Uterus (tissue), 4 donors: ENCODE measurements at places on chromosomes 3 and 15.
A peak's percentile ranks its signal among the peaks of the same experiment; 100 is the strongest.

- H3K4me3 ChIP-seq, result no peak overlapping the region
- H3K27me3 ChIP-seq, result no peaks in the 10 kb centered on the region
- H3K36me3 ChIP-seq, result no peaks in the 10 kb centered on the region
- no peaks in the 10 kb centered on the region for H3K4me1 ChIP-seq
Measured at GRCh38 chr3:70224337-70224736, 88.1 kb downstream of the MDFIC2 start.

DNA sequence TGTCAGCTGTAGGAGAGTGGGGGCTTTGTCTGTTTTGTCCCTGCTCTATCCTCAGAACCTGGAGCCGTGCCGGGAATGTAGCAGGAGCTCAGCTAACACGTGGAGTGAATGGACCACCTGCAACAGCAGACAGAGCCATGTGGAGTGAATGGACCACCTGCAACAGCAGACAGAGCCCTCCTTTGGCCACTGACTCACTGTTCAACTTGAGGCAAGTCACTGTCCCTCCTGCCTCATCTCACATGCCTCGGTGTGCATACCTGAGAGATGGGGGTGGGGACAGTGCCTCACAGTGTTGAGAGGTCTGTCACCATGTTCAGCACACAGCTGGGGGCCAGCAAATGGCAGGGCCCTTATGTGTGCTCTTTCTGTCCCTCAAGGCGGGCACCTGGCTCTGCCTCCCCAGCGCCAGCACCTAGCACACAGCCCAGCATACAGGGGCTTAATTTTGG is 27.9 kb downstream of the FEM1B start:
- H3K27ac ChIP-seq, result peak overlapping the region; percentile 55
- no peaks in the 10 kb centered on the region for H3K36me3 ChIP-seq
- DNase-seq, result peak; percentile 12
- peaks cover 3% of the 10 kb centered on the region for H3K4me1 ChIP-seq

- DNase-seq, result no peak
- H3K27ac ChIP-seq, result peak overlapping the region; percentile 79
- no peaks in the 10 kb centered on the region for H3K27me3 ChIP-seq
- H3K36me3 ChIP-seq, result no peaks in the 10 kb centered on the region
- no peaks in the 10 kb centered on the region for H3K4me1 ChIP-seq
Measured at GRCh38 chr15:55319537-55320237, 665 bp downstream of the PIGB start.

DNA sequence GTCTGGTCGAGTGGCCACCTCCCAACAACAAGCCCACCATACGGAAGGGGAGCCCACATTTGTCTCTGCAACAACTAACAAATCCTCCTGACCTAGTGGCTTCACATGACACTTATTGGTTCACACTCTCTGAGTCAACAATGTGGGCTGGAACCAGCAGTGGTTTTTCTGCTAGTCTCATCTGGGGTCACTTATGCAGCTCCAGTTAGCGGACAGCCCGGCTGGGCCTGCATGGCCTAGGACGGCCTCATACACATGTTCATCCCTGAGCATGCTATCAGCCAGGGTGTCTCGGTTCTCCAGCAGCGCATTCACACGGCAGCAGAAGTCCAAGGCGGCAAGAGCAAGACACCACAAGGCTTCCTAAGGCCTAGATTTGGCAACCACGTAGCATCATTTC is 281.7 kb downstream of the XXYLT1 start:
- no peaks in the 10 kb centered on the region for H3K36me3 ChIP-seq
- H3K27ac ChIP-seq, result no peak overlapping the region
- no peaks in the 10 kb centered on the region for H3K4me1 ChIP-seq
- no peak for DNase-seq

DNA sequence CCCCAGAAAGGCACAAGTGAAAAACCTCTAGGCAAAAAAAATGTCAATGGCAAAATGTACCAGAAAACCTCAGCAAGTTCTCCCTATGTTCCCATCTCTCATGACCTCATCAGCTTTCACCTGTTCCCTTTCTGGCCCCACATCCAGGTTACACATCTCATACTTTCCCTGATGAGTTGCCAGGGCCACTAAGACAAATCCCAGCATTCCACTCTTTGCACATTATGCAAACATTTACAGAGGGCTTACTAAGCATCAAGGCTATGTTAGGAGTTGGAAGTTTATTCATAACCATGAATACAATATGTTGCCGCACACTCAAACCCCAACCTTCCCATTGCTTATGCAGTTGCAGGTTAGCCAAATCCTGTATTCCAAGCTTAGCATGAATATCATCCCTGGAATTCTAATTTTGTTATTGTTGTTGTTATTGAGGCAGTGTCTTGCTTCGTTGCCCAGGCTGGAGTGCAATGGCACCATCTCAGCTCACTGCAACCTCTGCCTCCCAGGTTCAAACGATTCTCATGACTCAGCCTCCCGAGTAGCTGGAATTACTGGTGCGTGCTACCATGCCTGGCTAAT is 129.3 kb upstream of the UBE2E2 start:
- no peaks in the 10 kb centered on the region for H3K27me3 ChIP-seq
- H3K27ac ChIP-seq, result no peak overlapping the region
- H3K4me1 ChIP-seq, result no peaks in the 10 kb centered on the region
- no peak for DNase-seq

GRCh38 chr15:70213794-70214193 is 116.1 kb upstream of the TLE3 start:
- no peaks in the 10 kb centered on the region for H3K4me1 ChIP-seq
- DNase-seq, result no peak
- H3K27ac ChIP-seq, result no peak overlapping the region
- no peak overlapping the region for H3K4me3 ChIP-seq
- H3K36me3 ChIP-seq, result no peaks in the 10 kb centered on the region

GRCh38 chr3:51637941-51638471 is 33.0 kb upstream of the TEX264 start:
- H3K36me3 ChIP-seq, result no peaks in the 10 kb centered on the region
- H3K4me1 ChIP-seq, result no peaks in the 10 kb centered on the region
- H3K4me3 ChIP-seq, result no peak overlapping the region
- no peak overlapping the region for H3K27ac ChIP-seq
- DNase-seq, result no peak

- no peaks in the 10 kb centered on the region for H3K4me1 ChIP-seq
- peak overlapping the region; percentile 61 for H3K27ac ChIP-seq
- H3K36me3 ChIP-seq, result no peaks in the 10 kb centered on the region
Measured at GRCh38 chr15:99925661-99926461, 192.6 kb upstream of the LYSMD4 start.

DNA sequence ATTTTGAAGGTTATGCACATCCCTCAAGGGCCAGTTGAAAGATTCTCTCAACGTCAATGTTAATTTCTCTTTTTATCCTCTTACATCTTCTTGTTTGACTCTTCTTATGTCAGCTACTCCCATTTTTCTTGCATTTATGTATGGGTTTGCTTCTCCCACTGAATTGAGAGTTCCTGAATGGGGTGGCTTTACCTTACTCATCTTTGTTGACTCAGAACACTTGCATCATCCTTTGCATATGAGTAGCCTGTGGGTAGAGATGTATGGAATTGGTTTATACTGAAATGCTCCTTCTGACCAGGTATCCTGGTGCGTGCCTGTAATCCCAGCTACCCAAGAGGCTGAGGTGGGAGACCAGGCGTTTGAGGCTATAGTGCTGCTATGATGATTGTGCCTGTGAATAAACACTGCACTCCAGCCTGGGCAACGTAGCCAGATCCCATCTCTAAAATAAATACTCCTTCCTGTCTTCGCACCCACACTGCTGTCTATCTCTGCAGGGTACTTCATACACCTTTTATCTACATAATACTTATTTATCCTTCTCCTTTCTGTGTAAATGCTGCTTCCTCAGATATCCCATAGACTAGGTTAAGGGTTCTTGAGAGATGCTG is 123.6 kb upstream of the DPH6 start:
- no peaks in the 10 kb centered on the region for H3K36me3 ChIP-seq
- no peaks in the 10 kb centered on the region for H3K27me3 ChIP-seq
- peak overlapping the region; percentile 6 for H3K27ac ChIP-seq
- no peak overlapping the region for H3K4me3 ChIP-seq
- DNase-seq, result no peak

DNA sequence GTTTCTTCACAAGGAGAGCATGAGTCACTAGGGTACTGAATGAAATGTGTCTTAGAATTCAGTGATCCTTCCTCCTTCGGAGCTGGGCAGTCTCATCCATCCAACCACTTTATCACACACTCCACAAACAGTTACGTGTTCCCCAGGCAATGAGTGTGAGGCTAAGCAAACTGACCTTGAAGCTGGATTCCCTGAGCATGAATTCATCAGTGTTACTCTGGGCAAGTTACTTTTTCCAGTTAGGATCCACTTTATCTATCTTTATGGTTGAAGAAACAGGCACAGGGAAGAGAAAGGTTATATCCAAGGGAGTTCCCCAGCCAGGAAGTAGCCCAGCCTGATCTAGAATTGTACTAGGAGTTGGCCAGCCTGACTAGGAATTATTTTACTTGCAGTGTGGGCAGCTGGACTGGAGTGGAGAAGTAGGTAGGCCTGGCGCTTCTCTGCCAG is 17.1 kb upstream of the GCNT3 start:
- no peaks in the 10 kb centered on the region for H3K4me1 ChIP-seq
- H3K4me3 ChIP-seq, result no peak overlapping the region
- no peak for DNase-seq
- H3K36me3 ChIP-seq, result no peaks in the 10 kb centered on the region
- H3K27me3 ChIP-seq, result no peaks in the 10 kb centered on the region

DNA sequence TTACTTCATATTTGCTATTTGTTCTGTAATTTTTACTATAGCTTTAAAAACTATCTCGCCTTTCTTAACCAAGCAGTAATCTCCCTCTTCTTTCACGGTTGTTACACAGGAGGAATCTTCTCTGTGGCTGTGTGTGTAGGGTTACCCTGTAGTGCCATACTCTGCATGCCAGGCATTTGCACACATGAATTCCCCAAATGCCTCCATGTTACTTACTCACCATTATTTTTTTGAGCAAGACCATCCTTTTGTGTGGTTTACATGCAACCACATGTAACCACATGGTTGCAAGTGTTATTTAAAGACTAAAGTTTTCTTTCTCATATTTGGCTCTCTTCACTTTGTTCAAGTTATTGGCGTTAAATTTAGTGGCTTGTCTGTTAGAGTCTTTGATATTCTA is 45.5 kb downstream of the HPS3 start:
- H3K36me3 ChIP-seq, result no peaks in the 10 kb centered on the region
- no peak overlapping the region for H3K4me3 ChIP-seq
- H3K27me3 ChIP-seq, result no peaks in the 10 kb centered on the region
- no peak for DNase-seq

GRCh38 chr3:171644681-171645080 is 165.6 kb downstream of the PLD1 start:
- H3K27me3 ChIP-seq, result no peaks in the 10 kb centered on the region
- DNase-seq, result no peak
- no peak overlapping the region for H3K4me3 ChIP-seq
- H3K27ac ChIP-seq, result no peak overlapping the region

DNA sequence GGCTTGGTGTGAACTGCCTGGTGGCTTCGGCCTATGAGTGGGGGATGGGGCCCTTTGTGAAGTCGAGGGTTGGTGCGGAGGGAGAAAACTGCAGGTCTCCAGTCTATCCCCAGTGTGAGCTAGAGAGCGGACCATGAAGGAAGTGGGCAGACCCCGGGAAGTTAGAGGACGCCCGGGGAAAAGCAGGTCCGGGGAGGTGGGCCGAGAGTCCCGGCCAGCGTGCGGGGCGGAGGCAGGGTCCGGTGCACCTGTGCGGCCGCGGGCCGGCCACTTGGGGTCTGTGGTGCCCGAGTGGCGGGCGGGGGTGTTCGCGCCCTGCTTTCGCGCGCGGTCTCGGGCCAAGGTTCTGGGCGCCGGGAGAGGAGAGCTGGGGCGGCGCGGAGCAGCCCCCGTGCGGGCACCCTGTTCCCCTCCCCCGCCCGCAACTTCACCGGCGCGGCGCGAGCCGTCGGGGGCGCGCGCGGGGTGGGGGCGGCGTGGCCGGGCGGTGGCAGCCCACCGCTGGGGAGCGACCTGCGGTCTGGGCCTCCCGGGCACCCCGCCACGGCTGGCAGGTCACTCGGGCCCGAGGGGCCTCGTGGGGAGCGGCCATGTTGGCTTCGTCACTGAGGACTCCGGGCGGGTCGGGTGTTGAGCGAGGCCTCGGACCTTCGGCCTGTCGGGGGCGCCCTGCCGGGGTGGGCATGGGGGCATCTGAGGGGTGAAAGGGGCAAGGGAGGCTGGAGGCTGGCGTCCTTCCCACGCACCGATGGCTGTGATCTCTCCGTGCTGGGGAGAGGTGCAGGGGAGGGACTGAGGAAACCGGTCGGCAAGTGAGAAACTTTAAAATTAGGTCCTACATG is 4.8 kb downstream of the UBE2E1 start:
- no peaks in the 10 kb centered on the region for H3K36me3 ChIP-seq
- DNase-seq, result peak; percentile 39
- peak overlapping the region; percentile 64 for H3K4me3 ChIP-seq
- H3K27ac ChIP-seq, result peak overlapping the region; percentile 90

DNA sequence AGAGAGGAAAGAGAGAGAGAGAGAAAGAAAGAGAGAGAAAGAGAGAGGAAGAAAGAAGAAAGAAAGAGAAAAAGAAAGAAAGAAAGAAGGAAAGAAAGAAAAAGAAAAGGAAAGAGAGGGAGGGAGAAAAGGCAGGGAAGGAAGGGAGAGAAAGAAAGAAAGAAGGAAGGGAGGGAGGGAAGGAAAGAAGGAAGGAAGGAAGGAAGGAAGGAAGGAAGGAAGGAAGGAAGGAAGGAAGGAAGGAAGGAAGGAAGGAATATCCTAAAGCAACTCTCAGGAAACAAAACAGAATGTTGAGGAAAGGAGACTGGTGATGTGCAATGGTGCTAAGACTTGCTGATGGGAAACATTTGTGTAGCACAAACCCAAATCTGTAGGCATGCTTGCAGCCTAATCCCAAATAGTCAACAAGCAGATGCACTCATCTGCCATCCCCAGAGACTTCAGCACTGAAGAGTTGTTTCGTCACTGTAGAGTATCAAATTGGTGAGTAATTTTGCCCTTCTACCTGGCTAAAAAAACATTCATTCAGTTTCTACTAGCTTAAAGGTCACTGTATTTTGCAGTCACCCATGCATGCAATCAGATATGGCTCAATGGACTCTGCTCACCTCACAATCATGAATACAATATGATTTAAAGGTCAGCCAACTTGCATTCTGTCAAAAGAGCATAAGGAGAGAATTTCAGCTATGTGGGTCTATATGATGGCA is 480.3 kb downstream of the FGF12 start:
- no peaks in the 10 kb centered on the region for H3K4me1 ChIP-seq
- H3K4me3 ChIP-seq, result no peak overlapping the region
- DNase-seq, result no peak
- H3K36me3 ChIP-seq, result no peaks in the 10 kb centered on the region

GRCh38 chr15:71325481-71325880 is 210.2 kb downstream of the THSD4 start:
- no peak for DNase-seq
- no peak overlapping the region for H3K27ac ChIP-seq
- H3K36me3 ChIP-seq, result no peaks in the 10 kb centered on the region
- no peak overlapping the region for H3K4me3 ChIP-seq
